ENCODE measurements at places on chromosomes 7 and 10.

DNA sequence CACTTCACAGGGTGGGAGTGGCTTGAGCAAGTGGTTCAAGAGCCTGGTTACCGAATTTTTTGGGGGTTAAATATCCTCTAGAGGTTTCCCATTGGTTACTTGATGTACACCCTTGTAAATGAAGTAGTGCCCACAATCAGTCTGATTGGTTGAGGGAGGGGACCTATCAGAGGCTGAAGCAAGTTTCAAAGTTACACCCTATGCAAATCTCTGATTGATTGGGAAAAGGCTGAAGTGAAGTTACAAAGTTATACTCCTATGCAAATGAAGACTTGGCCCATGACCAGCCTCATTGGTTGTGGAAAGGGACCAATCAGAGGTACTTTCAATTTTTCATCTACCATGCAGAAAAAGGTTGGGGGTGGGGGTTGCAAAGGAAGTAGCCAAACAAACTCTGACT is 34.7 kb downstream of the UBE2D4 start:
- no peak for DNase-seq

GRCh38 chr10:120609006-120609405 is 152.0 kb downstream of the PLPP4 start:
- no peak for DNase-seq

DNA sequence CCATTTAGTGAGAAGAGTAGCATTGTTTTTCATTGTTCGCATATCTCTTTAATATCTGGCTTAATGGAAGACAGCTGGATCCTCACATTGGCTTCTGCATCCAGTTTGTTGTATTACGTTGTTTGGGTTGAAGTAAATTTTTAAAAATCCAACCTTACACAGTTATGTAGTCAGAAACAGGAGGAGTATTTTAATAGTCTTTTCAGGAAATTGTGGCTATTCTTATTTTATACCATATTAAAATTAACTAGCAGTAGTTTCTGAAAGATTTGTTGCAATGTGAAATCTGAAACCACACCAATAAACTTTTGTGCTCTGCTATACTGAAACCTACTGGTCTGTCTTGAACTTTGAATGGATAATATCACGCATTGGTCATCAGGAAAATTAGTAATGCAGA is 27.9 kb downstream of the MYPN start:
- no peak for DNase-seq

- DNase-seq, result no peak
Observed at GRCh38 chr7:112023786-112024185, 182.4 kb downstream of the DOCK4 start.

GRCh38 chr10:49389361-49389933 is 6.4 kb downstream of the DRGX start:
- no peak for DNase-seq
